ENCODE measurements at places on chromosomes 7 and 10. TPM values are rescaled to one million over a fixed set of nuclear protein-coding genes. Genes with fewer than 3 reads are reported as not detected.

- no peak for DNase-seq
These were observed 3.5 kb downstream of the GRIFIN start for GRCh38 chr7:2472739-2473138.

Gene ANXA8L1
- total RNA-seq: not detected

Gene RPEL1
- total RNA-seq: 0.20 TPM

Gene SUN3
- total RNA-seq: not detected

Gene GUSB
- 67.5 TPM for total RNA-seq

Gene SPDYE9
- not detected for total RNA-seq

All from lung microvascular endothelial cell (primary cell).